ENCODE measurements at places on chromosomes 2 and 18. TPM values are rescaled to one million over a fixed set of nuclear protein-coding genes. Genes with fewer than 3 reads are reported as not detected.
A peak's percentile ranks its signal among the peaks of the same experiment; 100 is the strongest.

- no peak for DNase-seq
These were observed 287.0 kb downstream of the ICOS start for GRCh38 chr2:204223544-204223943.

DNA sequence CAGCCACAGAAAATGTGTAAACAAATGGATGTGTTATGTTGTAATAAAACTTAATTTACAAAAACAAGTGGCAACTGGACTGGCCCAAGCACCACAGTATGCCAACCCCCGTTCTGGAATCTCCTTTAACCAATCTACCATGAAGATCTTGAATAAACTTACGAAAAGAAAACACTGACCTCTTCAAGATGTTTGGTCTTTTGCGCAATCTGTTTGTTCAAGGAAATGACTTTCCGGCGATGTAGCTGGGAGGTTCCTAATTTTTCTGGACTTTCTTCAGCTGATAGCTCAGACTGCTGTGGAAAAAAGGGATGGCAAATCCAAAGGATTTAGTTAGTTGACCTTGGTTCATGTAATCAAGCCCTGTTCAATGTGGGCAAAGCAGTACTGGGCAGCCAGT is 55.7 kb downstream of the CCDC93 start:
- peak; percentile 72 for DNase-seq

DNA sequence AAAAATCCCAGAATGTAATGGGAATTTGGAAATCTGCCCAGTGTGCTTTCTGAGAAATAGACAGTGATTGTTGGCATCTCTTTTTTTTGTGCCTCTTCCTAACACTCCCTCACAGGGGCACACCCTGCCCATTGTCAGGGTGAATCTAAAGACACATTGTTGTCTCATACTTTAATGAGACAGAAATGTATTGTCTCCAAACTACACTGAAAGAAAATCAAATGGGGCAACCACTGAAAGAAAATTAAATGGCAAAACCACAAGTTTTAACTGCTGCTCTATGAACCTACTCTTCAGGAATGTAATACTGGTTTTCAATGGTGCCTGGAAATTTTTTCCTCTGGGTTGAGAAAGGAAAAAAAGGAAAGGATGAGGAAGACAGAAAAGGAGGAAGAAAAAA is 43.2 kb upstream of the GLS start:
- DNase-seq: no peak

- no peak for DNase-seq
These were observed 5.3 kb upstream of the NCL start for GRCh38 chr2:231469583-231469950.

GRCh38 chr2:71101656-71102055 is 28.4 kb downstream of the MCEE start:
- DNase-seq: peak; percentile 36

Gene UGT1A3
- total RNA-seq: not detected

GRCh38 chr2:263774-264492 is at the start of gene SH3YL1:
TSS of gene SH3YL1 (minus strand) at chr2:264032. CDS start at chr2:263984, 48 bp downstream.
- DNase-seq: no peak

Gene GPR75
- total RNA-seq: 2.9 TPM

DNA sequence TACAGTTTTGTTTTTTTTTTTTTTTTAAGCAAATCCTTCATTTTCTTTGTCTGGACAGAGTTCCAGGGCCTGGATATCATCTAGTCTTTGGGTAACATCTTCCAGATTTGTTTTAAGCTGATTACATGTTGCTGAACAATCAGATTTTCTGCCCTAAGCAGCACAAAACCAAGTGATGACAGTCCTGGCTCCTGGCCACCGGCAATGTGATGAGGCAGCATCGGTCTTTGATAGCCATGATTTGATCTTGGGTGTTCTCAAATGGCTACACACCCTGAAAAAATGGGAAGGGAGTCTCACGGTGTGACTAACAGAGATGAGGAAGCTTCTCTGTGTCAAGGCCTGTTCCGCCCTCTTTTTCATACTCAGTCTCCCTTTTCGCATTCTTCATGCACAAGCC is 708.6 kb upstream of the ZEB2 start:
- DNase-seq: no peak

Gene AQP4
- total RNA-seq: not detected

Gene RGPD8
- 4.6 TPM for total RNA-seq

DNA sequence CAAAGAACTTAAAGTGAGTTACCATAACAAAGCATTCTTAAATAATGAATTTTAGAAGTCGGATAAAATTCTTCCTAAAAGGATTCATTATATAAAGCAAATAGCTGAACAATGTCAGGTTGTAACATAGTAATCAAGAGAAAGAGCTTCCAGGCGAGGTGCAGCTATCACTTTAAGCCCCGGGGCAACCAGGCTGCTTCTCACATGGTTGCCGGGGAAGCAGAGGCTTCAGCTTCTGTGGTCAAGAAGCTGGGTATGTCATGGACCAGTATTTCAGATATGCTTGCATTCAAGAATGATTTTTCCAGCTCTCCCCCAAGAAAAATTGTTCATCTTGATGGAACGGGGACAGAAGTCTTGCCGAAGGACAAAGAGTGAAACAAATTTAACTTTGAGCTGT is 23.6 kb upstream of the KYNU start:
- DNase-seq: no peak

DNA sequence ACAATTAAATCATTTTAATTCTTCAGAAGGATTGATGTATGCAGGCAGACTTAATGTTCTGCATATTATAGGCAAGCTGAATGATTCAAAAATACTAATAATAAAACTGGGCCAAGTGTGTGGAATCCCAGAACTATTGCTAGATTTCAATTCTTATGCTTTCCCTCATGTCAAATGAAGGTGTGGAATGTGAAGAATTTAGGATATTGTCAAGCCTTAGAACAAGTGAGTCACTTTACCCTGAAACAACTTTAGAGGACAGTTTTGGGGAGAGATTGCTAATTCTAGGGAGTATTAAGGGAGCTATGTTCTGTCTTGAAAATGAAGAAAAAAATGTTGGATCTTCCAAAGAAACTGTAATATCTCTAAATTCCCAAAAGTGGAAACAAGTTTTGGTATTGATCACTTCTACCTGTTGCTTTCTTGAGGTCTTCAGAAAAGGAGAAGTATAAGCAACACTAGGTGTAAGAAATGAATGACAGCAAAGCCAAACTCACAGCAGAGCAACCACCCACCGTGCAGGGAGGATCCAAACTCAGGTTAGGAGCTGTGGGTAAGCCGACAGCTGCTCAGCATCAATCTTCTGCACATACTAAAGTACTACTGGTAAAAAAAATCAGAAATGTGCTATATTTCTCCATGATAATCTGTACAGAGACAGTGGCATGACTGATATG is 818.1 kb downstream of the SLC4A3 start:
- DNase-seq: no peak

GRCh38 chr18:26655525-26656430 is 107.4 kb upstream of the KCTD1 start:
- no peak for DNase-seq

GRCh38 chr2:126672980-126673605 is 17.1 kb downstream of the GYPC start:
- DNase-seq: no peak

- DNase-seq: no peak
These were observed 13.9 kb downstream of the SLC19A3 start for GRCh38 chr2:227703961-227704360.

Gene EVA1A
- total RNA-seq: 114 TPM

DNA sequence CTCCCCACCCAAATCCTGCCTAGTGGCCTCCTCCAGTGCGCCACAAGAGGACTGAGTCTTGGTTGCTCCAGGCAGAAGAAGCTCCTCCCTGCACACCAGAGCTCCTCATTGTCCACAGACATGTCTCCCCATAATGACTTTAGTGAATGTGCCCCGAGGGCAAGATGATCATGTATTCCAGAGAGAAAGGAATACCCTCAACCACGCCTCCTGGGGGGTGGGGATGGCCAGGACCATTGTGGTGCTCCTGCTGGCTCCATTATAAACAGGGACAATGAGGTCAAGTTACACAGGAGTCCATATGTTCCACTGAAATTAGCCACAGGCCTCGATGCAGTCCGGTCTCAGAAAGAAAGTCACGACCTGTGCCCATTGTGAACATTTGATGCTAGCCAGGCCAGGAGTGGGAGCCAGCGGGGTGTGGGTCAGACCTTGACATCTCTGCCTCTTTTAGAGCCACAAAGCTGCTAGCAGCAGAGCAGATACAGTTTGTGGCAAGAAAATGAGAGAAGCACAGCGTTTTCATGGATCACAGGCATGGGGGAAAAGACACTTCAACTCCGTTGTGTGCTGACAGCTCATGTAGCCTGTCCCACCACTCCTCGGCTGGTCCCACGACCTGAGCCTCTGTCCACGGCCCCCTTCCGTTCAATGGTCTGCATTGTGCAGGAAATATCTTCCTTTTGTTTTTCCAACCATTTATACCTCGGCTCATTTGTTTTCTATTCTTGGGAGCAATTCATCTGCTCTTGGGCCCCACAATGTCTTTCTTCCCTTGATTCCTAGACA is 70.7 kb upstream of the FZD7 start:
- DNase-seq: no peak

DNA sequence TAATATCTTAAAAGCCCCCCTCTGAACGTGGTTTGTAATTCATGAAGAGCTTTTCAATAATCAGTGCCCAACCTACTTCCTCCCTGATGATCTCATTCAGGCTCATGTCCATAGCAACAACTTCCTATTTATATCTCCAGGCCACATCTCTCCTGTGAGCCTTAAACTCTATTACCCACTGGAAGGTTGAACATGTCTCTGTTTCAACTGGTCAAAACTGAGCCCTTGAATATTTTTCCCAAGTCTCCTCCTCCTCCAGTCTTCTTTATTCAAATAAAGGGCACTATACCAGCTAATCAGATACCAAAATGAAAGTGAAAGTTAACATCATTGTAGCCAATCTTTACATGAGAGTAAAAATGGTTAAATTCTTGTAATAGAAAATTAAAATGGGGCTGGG is 63.7 kb upstream of the ITGA4 start:
- DNase-seq: peak; percentile 61

Gene FAM237A
- not detected for total RNA-seq

GRCh38 chr2:10948188-10948564 is 36.4 kb downstream of the KCNF1 start:
- DNase-seq: no peak

Gene MRO
- not detected for total RNA-seq

Gene SLC23A3
- total RNA-seq: 1.3 TPM

DNA sequence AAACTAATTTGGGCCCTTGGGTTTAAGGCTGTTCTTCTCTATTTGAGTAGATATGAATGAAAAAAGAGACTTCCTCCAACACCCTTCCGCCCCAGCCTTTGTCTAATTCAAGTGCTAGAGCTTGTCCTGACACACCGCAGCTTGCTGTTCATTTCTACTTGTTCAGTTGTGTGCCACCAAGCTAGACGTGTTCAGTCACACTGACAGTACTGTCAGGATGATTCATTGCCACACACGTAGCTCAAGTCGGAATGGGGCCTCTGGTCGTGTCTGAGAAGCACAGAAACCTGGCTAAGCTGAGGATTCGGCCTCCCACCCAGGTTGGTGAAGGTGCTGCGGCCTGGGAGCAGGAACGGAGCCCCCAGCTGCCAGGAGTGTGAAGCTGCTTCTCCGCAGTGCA is 45.6 kb upstream of the INHBB start:
- no peak for DNase-seq

DNA sequence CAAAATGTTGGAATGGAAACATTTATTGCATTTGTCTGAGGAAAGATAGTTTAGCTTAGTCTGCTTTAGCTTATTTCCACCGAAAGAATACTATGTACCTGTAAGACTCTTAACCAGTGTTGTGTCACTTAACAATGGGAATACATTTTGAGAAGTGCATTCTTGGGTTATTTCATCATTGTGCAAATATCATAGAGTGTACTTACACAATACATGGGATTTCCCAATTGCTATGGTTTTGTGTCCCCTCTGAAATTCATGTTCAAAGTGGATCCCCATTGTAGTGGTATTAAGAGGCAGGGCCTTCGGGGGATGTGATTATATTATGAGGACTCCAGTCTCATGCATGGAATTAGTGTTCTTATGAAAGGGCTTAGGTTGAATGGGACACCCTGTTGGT is 249.4 kb upstream of the UBE2E3 start:
- no peak for DNase-seq

DNA sequence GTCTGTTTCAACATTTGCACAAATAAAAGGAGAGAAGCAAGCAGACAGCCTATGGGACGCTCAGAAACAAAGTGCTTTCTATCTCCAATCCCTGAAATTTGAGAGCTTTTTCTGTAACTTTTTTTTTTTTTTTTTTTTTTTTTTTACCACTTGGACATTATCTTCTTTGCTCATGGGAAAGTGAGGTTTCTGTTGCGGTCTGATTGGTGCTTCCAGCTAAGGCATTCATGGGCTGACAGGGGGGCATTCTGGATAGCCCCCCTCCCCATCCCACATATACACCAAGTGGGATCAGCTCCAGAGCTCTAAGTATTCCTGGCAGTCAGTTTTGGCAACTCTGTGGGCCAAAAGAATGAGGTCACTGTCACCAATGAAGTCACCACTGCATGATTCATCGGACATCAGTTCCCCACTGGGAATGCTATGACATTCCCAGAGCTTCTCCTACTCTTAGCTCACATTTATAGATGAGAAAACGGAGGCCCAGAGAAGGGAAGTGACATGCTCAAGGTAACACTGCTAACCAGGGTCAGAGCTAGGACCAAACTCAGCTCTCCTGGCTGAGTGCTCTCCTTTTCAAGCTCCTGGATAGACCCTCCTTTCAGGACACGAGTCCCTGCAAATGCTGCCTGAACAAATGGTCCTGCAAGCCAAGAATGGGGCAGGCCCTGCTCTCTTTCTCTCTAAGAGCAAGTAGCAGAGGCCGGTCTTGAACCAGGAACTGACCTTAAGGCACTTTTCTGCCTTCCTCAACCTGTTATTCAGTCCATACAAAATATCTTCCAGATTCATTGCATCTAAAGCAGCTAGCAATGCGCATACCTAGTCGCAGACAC is 61.3 kb downstream of the TMEM247 start:
- DNase-seq: no peak

GRCh38 chr2:241149675-241149924 is 328 bp upstream of the PASK start:
- no peak for DNase-seq

DNA sequence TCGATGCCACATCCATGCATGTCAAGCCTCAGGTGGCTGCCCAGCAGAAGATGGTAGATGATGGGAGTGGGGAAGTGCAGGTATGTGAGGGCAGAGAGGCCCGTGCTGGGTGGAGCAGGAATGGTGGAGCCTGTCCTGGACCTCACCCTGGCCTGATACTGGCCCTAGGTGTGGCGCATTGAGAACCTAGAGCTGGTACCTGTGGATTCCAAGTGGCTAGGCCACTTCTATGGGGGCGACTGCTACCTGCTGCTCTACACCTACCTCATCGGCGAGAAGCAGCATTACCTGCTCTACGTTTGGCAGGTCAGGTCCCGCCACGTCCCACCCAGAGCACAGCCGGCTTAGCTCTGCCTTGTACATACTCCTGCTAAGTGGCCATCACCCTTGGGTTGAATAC is 13.0 kb downstream of the VIL1 start:
- DNase-seq: no peak

DNA sequence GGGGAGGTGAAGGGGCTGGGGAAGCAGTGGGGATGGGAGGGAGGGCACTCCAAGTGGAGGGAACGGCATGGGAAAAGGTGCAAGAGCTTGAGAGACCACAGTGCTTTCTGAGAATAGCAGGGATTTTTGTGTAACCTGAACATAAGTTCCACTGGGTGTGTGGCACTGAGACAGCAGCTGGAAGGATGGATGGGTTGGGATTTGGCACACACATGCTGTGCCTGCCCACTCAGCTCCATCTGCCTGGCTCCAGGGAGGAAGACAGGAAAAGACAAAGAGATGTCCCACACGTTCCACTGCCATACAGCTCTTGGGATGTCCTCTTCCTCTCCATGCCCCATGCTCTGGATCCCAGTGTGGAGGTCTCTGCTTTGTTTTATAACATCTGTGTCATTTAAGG is 114.1 kb upstream of the TEX51 start:
- no peak for DNase-seq
